ENCODE measurements at places on chromosomes 1 and 21.

GRCh38 chr1:156958247-156958714, 37.8 kb downstream of the LRRC71 start:
- DNase-seq = no peak

GRCh38 chr1:116852910-116853309, 56.8 kb upstream of the PTGFRN start:
- no peak for DNase-seq

DNA sequence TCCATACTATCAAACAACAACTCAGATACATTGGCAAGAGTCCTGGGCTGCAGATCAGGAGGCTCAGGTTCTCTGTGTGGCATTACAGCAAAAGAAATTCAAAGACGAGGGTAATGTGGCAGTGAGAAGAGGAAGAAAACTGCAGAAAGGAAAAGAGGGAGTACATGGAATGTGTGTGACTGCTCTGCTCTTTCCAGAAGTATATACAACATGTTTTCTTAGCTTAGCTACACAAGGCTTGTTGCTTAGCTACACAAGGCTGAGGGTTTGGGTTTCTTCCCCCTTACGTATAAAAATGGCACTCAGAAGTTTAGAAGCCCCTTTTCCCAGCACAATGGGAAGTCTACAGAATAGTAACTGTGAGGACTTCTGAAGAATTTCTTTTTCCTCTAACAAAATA, 86.0 kb downstream of the PRRX1 start:
- no peak for DNase-seq

DNA sequence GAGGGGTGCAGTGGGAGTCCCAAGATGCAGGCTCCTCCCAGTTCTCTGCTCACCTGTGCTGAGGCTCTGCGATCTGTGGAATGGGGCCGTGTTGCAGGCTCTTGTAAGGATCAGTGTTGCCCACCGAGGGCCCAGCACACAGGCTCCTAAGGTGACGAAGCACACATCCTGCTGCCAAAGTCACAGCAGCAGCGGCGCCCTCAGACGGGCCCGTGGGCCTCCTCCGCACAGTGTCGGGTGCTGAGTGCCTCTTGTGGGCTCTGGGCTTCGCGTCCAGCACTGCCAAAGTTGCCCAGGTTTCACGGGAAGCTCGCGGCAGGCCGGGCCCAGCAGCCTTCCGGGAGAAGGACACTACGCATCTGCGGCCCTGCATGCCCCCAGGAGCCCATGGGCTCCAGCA, 72.1 kb upstream of the ABCG1 start:
- no peak for DNase-seq

DNA sequence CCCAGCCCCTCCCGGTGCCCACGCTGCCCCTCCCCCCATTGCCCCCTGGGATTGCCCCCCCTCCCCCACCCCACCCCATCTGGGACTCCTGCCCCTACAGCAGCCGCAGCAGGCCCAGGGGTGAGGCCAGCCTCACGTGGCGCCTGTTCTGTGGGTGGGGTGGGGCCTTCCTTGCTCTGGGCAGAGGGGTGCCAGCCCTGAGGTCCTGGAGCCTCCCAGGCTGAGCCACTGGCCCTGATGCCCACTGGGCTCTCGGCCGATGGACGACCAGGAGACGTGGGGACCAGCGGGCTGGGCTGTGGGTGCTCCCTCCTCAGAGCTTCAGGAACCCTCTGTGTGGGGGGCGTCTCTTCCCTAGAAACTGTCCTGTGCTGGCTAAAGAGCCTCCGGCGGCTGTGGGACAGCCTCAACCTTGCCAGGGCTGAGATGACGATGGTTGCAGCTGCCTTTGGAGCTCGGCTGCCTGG, 5.8 kb upstream of the C1orf159 start:
- DNase-seq = no peak

GRCh38 chr1:2970311-2971071, 50.8 kb upstream of the ACTRT2 start:
- no peak for DNase-seq

GRCh38 chr1:175409938-175410337, 217.4 kb upstream of the KIAA0040 start:
- no peak for DNase-seq

All from activated CD4-positive, alpha-beta T cell treated with anti-CD3 and anti-CD28 coated beads, Interleukin-2, amount 50 U/mL, for 16 hours (primary cell).